Transverse colon (tissue), 4 donors: ENCODE measurements at places on chromosomes 2 and 18. TPM values are rescaled to one million over a fixed set of nuclear protein-coding genes. Genes with fewer than 3 reads are reported as not detected.

DNA sequence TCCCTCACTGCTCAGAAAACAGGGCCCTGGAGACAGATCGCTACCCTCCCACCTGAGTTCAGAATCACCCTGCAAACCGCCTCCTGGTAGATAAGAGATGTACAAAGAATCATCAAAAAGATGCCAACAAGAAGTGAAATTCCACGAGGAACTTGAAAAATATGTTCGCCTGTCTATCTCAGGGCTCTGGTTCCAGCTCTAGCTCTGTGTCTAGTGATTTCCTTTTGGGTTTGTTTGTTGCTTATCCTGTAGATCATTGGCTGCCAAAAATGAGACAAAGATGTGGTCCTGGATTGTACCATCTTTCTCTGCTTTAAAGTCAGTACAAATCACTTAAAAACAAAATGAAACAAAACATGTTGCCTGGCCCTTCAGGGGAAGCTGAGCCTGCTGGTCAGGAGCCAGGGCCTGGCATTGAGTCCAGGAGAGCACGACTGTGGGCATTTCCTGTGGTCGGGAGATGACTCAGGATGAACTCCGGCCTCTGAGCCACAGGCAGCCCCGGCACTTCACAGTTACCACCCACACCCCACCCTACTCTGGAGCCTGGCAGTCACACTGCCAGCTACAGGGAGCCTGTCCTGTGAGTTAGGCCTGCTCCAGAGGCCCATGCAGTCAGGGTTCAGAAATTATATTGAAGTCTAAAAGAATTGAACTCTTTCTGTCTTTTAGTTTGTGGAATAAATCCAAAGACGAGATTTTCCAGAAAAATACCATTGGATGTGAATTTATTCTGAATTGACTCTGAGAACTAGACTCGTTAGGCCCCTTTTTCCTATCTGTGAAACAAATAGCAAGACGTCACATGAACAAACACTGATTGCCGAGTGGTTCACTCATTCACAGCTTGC lies 8.0 kb upstream of the ITGB6 start:
- H3K27ac ChIP-seq: peak overlapping the region; percentile 82
- H3K4me1 ChIP-seq: peaks cover 13% of the 10 kb centered on the region
- peak; percentile 88 for DNase-seq
- H3K36me3 ChIP-seq: no peaks in the 10 kb centered on the region

DNA sequence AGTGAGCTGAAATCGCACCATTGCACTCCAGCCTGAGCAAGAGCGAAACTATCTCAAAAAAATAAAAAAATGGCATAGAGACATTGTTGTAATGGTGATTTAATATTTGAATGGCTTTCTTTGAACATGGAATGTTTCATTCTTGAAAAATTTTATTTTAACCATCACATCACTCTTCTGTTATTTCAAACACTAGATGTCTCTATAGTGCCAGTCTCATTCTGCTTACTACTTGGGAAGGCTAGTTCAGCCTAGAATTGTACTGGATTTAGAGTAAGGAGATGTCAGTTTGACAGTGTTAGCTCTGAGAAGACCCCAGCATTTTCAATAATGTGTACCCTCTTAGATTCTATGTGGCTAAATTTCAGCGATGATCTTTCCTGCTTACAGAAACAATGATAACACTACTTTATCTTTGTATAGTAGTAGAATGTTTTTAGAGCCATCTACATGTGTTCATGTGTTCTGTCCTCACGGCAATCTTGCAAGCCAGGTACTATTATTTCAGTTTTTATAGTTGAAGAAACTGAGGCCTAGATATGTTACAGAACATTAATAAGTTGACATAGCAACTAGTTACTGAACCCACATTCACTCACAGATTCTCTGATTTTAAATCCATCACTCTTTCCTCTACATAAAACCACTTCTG lies 142.9 kb upstream of the ZSWIM2 start:
- DNase-seq: no peak
- H3K27me3 ChIP-seq: no peaks in the 10 kb centered on the region
- no peaks in the 10 kb centered on the region for H3K36me3 ChIP-seq
- H3K27ac ChIP-seq: no peak overlapping the region

- peak overlapping the region; percentile 39 for H3K4me3 ChIP-seq
- H3K36me3 ChIP-seq: no peaks in the 10 kb centered on the region
- H3K27ac ChIP-seq: no peak overlapping the region
- peaks cover 45% of the 10 kb centered on the region for H3K27me3 ChIP-seq
- peaks cover 6% of the 10 kb centered on the region for H3K4me1 ChIP-seq
- no peak for DNase-seq
These were observed 34.2 kb downstream of the CHRNA1 start for GRCh38 chr2:174729797-174730697.

GRCh38 chr18:48616484-48617255 lies 77.8 kb downstream of the CTIF start:
- peaks cover 3% of the 10 kb centered on the region for H3K4me1 ChIP-seq
- H3K27me3 ChIP-seq: no peaks in the 10 kb centered on the region
- H3K36me3 ChIP-seq: no peaks in the 10 kb centered on the region
- H3K4me3 ChIP-seq: no peak overlapping the region

Gene NETO1
- total RNA-seq: not detected

Gene KRCC1
- total RNA-seq: 40.6 TPM

DNA sequence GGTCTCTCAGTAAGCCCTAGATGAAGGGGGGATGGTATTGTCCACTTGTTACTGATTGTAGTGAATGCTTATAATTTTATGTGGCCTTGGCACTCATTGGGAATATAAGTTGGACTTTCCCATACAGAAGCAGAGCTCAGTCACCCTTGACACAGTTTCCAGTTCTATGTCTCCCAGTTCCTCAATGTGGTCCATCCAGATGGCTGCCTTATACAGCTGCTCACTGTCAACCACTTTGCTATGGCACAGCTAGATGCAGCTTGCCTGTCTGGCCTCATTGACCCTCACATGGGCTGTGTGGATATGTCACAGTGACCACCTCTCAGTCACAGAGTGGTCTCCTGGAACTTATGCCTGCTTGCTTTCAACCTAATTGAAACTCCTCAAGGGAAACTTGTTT lies 21.7 kb downstream of the SLC39A6 start:
- DNase-seq: no peak
- no peaks in the 10 kb centered on the region for H3K4me1 ChIP-seq
- no peak overlapping the region for H3K4me3 ChIP-seq
- no peaks in the 10 kb centered on the region for H3K36me3 ChIP-seq

- peak overlapping the region; percentile 65 for H3K4me3 ChIP-seq
- H3K27ac ChIP-seq: peak overlapping the region; percentile 86
- H3K4me1 ChIP-seq: peaks cover 12% of the 10 kb centered on the region
- H3K27me3 ChIP-seq: no peaks in the 10 kb centered on the region
These were observed 440 bp upstream of the UGGT1 start for GRCh38 chr2:128090575-128090944.

- no peak for DNase-seq
- H3K27me3 ChIP-seq: no peaks in the 10 kb centered on the region
- no peak overlapping the region for H3K27ac ChIP-seq
- H3K4me1 ChIP-seq: no peaks in the 10 kb centered on the region
These were observed 1658.1 kb downstream of the LRP1B start for GRCh38 chr2:140472676-140473075.

DNA sequence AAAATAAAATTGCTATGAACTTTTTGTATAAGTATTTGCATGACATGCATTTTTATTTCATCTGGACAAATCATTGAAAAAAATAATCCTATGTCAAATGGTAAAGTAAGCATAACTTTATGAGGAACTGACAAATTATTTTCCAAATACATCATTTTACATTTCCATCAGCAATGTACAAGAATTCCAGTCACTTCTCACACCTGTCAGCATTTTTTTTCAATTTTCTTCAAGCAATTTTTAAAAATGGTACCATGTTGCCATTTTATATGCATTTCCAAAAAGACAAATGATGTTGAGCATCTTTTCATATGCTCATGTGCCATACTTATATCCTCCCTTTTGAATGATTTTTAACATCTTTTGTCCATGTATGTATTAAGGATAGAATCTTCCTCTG lies 961.7 kb upstream of the PIK3C3 start:
- no peak overlapping the region for H3K27ac ChIP-seq
- no peaks in the 10 kb centered on the region for H3K4me1 ChIP-seq
- H3K4me3 ChIP-seq: no peak overlapping the region
- DNase-seq: no peak
- no peaks in the 10 kb centered on the region for H3K27me3 ChIP-seq

DNA sequence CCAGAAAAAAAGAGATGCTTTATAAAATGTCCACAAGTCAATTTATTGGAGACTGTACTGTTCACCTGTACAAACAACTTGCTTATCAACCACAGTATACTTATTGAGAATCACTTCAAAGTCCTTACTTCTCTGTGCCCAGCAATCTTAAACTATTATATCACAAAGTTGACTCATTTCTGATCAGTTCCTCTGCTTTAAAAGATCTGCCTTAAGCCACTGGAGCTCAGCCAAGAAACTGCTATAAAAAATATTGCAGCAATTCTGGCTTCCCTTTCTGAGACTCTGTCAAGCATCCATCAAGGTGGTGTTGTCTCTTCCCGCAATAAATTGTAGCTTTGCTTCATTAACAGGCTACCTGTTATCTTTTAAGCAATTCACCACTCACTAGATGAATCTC lies 375.2 kb upstream of the SPHKAP start:
- no peaks in the 10 kb centered on the region for H3K27me3 ChIP-seq
- no peak overlapping the region for H3K27ac ChIP-seq
- H3K4me1 ChIP-seq: no peaks in the 10 kb centered on the region
- no peak overlapping the region for H3K4me3 ChIP-seq

Gene RNPEPL1
- 208 TPM for total RNA-seq

Gene QPCT
- total RNA-seq: 18.4 TPM

GRCh38 chr2:3557639-3558204 lies 411 bp downstream of the RNASEH1 start:
- no peak for DNase-seq
- peaks cover 17% of the 10 kb centered on the region for H3K4me1 ChIP-seq
- peaks cover 23% of the 10 kb centered on the region for H3K36me3 ChIP-seq
- peak overlapping the region; percentile 88 for H3K4me3 ChIP-seq
- peak overlapping the region; percentile 93 for H3K27ac ChIP-seq
- H3K27me3 ChIP-seq: no peaks in the 10 kb centered on the region

DNA sequence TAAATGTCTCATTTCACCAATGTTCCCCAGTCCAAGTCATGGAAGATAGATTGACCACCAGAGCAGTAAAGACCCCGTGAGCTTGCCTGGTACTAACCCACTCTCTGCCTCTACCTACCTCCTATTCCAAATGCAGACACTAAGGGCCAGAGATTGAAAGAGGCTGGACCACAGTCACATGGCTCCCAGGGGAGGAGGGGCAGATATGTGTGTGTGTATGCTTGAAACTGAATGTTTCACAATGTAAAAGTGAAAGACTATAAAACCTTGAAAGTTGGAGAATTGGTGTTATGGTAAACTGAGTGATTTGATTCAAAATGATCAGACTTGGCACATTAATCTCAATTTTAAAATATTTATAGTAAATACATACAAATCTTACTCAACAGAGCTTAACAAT lies 21.7 kb upstream of the KLHL29 start:
- no peaks in the 10 kb centered on the region for H3K36me3 ChIP-seq
- no peak for DNase-seq
- no peaks in the 10 kb centered on the region for H3K4me1 ChIP-seq
- no peak overlapping the region for H3K4me3 ChIP-seq

DNA sequence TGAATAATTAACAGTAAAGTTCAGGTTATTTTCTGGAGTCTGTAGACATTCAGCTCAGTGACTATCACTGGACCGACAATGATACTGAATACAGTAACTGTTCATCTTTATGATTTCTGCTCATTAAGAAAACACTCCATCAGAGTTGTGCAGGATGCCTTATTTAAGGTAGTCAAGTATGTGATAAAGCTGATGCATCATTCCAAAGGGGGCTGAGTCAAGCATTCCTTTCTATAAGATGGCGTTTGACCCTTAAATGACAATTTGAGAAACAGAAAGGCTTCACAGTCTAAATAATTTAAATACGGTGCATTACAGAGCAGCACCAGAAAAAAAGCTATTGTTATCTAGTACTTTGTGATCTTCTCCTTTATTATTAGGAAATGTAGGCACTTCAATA lies 131.1 kb downstream of the CDH2 start:
- DNase-seq: no peak
- H3K4me3 ChIP-seq: no peak overlapping the region
- H3K27ac ChIP-seq: no peak overlapping the region
- H3K4me1 ChIP-seq: no peaks in the 10 kb centered on the region
